Renal cortex interstitium (tissue), 15 donors: ENCODE measurements at places on chromosomes 1 and 21. TPM values are rescaled to one million over a fixed set of nuclear protein-coding genes. Genes with fewer than 3 reads are reported as not detected.

The PRPF38A gene
- 79.3 TPM for polyA plus RNA-seq

The CXADR gene
- polyA plus RNA-seq, result 31.6 TPM

The SLFNL1 gene
- polyA plus RNA-seq, result 0.46 TPM

The SYT2 gene
- polyA plus RNA-seq, result 3.5 TPM

The PLEKHO1 gene
- 48.3 TPM for polyA plus RNA-seq

The DISC1 gene
- 5.9 TPM for polyA plus RNA-seq

The GPR25 gene
- polyA plus RNA-seq, result not detected

The EXTL1 gene
- 1.7 TPM for polyA plus RNA-seq

The RNU1-2 gene
- not detected for polyA plus RNA-seq

The HHAT gene
- polyA plus RNA-seq, result 14.8 TPM

The SLC26A9 gene
- polyA plus RNA-seq, result 0.48 TPM

The KIF26B gene
- 39.4 TPM for polyA plus RNA-seq

The RIPPLY3 gene
- polyA plus RNA-seq, result 2.5 TPM

GRCh38 chr1:53642607-53643006, 96.4 kb downstream of the GLIS1 start:
- no peak for DNase-seq

- DNase-seq, result no peak
Measured at GRCh38 chr1:109799445-109799844, 35.7 kb upstream of the EPS8L3 start.

DNA sequence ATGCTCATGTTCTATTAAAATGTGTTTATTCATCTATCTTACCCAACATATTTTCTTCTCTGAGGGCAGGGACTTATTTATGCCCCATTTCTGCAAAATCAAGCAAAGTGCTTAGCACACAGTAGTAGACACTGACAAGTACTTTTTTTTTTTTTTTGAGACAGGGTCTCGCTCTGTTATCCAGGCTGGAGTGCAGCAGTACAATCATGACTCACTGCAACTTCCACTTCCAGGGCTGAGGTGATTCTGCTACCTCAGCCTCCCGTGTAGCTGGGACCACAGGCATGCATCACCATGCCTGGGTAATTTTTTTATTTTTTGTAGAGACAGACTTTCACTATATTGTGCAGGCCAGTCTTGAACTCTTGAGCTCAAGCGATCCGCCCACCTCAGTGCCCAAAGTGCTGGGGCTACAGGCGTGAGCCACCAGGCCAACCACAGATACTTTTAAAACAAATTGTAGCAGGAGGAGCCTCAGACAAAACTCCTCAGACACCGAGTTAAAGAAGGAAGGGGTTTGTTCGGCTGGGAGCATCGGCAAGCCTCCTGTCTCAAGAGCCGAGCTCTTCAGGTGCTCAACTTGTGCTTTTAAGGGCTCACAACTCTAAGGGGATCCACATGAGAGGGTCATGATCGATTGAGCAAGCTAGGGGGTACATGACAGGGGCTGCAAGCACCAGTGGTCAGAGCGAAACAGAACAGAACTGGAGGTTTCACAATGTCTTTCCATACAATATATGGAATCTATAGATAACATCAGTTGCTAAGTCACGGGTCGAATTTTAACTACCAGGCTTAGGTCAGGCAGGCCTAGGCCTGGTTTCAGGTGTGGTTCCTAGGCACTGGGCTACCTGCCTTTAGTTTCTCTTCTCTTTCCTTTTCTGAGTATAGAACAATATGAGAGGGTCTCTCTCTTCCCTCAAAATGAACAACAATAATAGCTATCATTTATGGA, 5.7 kb upstream of the TMEM167B start:
- DNase-seq, result no peak

- no peak for DNase-seq
Measured at GRCh38 chr1:29586991-29587745, 350.8 kb downstream of the PTPRU start.

DNA sequence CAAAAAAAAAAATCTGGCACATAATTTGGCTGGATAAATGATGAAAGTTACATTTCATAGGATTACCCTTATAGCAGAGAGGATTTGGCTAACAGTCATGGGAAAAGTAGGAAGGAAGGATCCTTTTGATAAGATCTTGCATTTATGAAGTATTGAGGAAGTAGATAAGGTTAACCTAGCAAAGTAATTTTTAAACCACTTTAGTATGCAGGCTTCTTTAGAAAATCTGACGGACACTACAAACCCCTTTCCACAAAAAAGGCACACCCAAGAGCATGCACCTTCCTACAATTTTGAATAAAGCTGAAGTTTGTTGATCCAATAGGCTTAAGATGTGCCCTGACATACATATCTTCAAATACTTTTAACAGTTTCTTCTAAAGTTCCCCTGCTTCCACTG, 275.2 kb downstream of the GRIK1 start:
- DNase-seq, result no peak

- DNase-seq, result no peak
Measured at GRCh38 chr1:228974273-228974672, 239.0 kb downstream of the RHOU start.

DNA sequence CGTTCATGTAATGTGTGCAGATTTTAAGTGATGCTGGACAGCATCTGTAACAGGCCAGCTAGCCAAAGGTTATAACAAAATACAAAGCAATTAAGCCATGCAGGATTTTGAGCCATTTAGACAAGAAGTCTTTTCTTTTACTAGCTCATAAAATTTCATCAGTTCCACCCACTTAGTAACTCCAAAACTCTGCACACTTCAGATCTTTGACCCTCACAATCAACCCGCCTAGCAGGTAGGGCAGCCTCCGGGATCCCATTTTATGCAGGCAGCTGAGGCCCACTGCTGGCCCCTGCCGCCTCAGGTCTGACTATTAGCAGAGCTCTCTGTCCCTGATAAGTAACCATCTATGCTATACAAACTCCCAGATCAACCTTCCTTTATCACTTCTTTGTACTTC, 9.2 kb downstream of the LBR start:
- no peak for DNase-seq

GRCh38 chr1:190176776-190177175, 300.9 kb downstream of the BRINP3 start:
- DNase-seq, result no peak

DNA sequence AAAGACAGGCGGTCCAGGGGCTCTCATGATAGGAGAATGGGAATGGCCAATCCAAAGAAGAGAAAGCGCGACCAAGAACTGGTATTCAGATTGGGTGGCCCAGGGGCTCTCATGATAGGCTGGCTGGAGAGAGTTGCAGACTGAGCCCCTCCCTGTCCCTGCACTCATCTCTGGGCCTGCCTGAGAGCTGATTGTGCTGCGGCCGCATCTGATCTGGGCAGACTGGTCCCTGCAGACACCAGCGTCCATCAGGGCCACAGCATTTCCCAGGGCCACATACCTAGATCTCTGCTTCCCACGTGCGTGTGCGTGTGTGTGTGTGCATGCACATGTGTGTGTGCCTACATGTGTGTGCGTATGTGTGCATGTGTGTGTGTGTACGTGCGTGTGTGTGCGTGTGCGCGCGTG, 30.4 kb upstream of the MAN1C1 start:
- no peak for DNase-seq

DNA sequence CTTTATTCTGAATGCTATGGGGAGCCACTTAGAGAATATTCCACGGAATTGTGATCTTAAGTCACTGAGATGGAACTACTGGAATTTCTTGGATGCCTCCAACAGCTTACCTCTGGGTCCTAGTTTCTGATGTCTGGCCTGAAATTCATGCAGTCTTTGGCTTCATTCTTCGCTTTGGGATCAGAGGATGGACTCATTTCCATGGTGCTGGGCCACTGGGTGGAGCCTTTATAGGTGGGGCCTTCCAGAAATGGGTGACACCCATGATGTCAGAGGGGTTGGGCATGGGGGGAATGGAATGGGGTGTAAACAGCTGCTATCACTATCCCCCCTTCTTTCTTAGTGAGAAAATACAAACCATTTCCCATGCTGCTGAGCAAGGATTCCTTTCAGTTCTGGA, 73.7 kb upstream of the FGGY start:
- no peak for DNase-seq

DNA sequence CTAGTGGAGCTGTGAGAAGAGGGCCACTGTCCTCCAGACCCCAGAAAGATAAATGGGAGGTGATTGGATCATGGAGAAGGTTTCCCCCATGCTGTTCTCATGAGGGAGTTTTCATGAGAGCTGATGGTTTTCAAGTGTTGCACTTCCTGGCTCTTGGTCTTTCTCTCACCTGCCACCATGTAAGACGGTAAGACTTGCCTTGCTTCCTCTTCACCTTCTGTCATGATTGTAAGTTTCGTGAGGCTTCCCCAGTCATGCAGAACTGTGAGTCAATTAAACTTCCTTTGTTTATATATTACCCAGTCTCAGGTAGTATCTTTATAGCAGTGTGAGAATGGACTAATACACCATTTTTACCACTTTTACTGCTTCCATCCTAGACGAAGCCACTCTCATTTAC, 27.6 kb downstream of the GPR88 start:
- DNase-seq, result no peak

DNA sequence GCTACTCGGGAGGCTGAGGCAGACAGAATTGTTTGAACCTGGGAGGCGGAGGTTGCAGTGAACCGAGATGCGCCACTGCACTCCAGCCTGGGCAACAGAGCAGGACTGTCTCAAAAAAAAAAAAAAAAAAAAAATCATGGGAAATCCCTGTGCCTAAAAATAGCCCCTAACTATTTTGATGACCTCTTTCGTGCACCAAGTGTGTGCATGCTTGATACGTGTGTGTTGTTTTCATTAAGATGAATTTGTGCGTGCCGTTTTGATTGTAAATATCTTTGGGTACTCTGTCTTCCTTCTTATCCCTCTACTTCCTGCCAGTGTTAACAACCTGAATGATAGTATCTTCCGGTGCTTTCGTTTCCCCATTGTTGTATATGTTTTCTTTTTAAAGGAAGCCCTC, 9.8 kb downstream of the CACYBP start:
- DNase-seq, result no peak

- DNase-seq, result no peak
Measured at GRCh38 chr1:5993556-5994491, 1.6 kb upstream of the NPHP4 start.

DNA sequence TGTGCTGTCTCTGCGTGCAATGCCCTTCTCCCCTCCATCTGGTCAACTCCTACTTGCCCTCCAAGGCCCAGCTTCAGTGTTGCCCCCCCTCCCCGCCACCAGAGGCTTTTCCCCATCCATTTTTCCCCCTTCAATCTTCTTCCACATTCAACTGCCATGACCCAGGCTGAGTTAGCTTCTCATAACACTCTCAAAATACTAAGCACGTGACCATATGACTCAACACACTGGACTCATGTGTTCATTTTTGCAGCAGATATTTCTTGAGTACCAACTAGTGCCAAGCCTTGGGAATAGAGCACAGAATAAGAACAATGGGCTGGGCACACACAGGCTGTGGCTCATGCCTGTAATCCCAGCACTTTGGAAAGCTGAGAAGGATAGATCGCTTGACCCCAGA, 132.1 kb downstream of the IGSF21 start:
- no peak for DNase-seq

GRCh38 chr1:110605901-110606656, at the start of gene KCNA2:
TSS of gene KCNA2 (minus strand) at chr1:110606358. CDS start at chr1:110604782, 1,576 bp downstream.
- no peak for DNase-seq

DNA sequence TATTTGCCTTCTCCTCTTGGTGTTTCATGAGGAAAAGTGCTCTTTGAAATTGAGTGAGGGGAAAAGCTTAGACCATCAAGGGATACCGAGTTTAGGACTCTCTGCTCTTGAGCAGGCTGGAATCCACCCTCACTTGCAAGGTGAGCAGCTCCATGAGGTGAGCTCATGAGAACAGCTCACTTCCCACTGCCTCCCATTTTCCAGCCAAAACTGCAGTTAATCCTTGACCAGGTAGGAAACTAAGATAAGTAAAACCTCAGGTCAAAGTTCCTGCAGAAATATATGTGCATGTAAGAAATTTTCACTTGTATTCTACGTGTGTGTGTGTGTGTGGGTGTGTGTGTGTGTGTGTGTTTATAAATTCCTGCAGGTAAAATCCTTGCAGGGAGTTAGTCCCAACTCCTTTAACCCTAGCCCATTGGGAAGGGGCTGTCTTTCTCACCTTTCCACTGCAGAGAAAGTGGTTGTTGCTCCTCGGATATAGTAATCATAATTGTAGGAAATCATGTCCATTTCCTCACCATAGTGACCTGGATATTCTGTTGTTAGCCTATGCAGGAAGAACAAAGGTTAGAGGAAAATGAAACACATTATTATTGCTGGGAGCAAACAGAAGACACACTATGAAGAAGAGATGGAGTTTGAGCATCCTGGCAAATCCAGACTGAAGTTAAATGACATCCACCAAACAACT, 28.3 kb downstream of the DPT start:
- DNase-seq, result no peak

GRCh38 chr1:151710187-151710840, 6.3 kb downstream of the CELF3 start:
- no peak for DNase-seq

- no peak for DNase-seq
Measured at GRCh38 chr1:200427744-200428143, 17.9 kb upstream of the ZNF281 start.

DNA sequence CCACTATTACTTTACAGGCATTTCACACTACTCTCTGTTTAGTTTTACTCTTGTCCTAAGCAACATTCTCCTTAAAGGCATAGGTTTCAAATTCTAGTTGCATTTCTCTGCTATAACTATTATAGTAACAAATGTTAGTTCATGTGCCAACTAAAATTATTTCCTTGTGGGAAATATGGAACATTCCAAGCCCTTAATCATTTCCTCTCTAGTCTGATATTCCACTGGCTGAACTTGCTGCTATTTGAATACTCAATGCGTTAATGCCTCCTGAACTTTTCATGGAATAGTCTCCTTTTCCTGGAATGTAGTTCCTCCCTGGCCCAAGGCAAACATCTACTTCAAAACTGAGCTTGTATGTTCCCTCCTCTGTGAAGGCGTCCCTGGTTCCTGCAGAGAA, 19.3 kb upstream of the TBX19 start:
- no peak for DNase-seq

DNA sequence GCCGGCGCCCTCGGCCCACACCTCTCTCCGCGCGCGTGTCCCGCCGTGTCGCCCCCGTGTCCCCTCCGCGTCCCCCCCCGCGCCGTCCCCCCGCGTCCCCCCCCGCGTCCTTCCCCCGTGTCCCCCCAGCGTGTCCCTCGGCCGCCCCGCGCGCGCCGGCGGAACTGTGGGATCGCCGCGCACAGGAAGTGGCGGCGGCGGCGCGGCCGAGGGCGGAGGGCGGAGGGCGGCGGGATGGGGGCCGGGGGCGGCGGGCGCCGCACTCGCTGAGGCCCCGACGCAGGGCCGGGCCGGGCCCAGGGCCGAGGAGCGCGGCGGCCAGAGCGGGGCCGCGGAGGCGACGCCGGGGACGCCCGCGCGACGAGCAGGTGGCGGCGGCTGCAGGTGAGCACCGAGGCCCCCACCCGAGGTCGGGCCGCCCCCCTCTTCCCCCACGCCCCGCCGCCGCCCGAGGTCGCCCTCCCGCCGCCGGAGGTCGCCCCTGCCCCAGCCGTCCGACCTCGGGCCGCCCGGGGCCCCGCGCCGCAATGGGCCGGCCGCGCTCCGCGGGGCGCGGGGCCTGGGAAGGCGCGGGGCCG, at the start of gene AGPAT3:
Gene AGPAT3, plus strand, starts transcription at position 262 of the 578 bp plus-strand sequence. CDS start 94,459 bp downstream, outside the sequence.
- no peak for DNase-seq

DNA sequence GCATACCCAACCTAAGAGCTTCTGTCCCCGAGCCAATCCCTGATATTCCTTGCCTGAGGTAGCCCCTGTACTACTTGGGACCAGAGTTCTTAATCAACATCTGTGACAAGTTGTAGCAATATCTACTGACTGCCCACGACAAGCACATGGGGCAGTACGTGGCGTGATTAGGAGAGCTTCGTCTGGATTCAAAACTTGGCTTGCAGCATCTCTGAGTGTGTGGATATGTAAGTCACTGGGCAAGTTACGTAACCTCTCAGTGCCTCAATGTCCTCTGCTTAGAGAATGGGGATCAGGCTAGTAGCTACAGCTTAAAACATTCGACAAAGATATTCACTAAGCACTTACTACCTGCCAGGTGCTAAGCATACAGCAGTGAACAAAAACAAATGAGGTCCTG, 5.0 kb downstream of the HSPG2 start:
- no peak for DNase-seq
